ENCODE measurements at places on chromosomes 16 and 17.

DNA sequence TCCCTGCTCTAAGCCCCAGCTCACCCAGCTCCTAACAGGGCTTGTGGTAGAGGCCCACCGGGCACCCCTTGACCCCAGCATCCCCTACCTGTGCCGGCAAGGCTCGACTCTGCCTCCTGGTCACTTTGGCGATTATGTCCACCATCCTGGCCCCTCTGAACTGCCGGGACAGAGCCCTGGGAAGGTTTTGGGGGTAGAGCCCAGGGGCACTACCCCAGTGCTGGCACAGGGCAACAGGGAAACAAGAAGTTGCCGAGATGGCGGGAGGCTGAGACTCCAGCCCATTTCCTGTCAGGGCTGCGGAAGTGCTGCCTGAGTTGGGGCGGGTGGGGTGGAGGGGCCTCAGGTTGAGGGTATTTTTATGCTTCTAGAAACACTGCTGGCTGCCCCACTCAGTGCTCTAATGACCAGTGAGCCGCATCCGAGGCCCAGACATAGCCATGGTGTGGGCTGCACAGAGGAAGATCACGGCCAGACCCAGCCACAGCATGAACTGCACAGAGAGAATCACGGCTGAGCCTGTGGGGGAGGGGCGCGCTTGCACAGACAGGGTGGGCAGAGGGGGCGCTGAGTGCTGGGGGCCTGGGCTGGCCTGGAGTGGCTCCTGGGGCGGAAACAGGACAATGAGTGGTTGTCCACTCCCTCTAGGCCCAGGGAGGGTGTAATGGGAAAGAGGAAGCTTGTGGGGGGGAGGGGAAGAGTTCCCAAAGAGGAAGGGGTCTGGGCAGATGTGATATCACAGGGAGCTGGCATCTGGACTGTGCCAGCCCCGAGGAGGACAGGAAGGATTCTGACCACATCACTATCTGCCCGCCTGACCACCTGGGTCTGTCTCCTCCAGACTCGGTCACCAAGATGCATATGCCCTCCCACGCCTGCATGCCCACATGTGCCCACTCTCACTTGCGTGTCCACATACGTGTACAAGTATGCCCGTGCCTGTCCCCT is 22.3 kb downstream of the ARHGAP27 start:
- peak; percentile 41 for DNase-seq

DNA sequence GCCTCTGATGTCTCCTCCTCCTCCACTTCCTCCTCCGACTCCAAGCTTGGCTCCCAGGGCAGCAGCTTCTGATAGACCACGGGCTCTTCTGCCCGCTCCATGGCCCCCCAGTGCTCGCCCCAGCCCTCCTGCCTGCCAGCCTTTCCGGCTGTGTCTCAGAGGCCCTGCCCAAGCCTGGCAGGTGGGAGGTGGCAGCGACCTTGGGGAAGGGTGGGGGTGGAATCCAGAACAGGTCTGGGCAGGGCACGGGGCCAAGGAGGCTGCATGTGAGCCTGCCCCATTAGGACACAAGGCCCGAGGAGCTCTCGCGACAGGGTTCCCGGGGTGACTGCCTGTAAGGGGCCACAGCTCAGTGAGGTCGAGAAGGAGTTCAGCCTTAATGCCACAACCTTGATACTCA is at the start of gene GGT6:
TSS of gene GGT6 (minus strand) at position 157 of the 400 bp plus-strand sequence. CDS start at position 101, 56 bp downstream.
- no peak for DNase-seq

GRCh38 chr16:28258567-28258966 is 33.8 kb upstream of the SBK1 start:
- DNase-seq = no peak

GRCh38 chr16:907842-908241 is 62.9 kb downstream of the LMF1 start:
- DNase-seq = no peak

GRCh38 chr17:80512233-80512632 is 32.4 kb upstream of the RPTOR start:
- no peak for DNase-seq

- DNase-seq = no peak
Measured at GRCh38 chr16:68993885-68994284, 111.6 kb upstream of the HAS3 start.

DNA sequence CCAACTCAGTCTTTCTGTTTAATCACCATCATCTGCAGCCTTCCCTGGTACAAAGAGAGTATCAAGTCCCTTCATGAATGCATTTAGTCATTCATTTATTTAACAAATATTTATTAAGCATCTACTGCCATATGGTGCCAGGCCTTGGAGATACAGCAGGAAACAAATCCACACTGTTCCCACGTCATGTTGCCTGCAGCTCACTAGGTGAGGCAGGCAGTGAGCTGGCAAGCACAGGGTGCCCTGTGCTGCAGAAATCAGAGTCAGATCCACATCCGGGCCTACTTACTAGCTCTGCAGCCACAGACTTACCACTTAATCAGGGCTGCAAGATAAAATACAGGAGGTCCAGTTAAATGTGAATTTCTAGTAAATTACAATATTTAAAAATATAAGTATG is 38.5 kb upstream of the CES5A start:
- DNase-seq = no peak

DNA sequence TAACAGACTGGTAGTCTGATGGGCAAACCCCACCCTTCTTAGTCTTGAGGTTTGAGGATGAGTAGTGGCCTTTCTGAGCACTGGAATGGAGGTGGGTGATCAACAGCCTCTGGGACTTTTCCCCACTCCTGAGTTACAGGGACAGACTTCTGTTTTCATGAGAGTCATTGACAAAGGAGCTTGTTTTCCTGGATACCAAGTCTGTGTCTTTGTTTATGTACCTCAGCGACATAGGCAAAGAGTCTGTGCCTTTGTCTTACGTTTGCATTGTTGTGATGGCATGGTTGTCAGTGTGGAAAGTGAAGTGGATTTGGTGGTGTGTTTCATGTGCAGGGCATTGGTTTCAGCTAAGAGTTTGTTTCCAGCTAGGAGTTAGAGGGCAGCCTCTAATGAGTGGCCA is 17.5 kb downstream of the EPN2 start:
- no peak for DNase-seq

DNA sequence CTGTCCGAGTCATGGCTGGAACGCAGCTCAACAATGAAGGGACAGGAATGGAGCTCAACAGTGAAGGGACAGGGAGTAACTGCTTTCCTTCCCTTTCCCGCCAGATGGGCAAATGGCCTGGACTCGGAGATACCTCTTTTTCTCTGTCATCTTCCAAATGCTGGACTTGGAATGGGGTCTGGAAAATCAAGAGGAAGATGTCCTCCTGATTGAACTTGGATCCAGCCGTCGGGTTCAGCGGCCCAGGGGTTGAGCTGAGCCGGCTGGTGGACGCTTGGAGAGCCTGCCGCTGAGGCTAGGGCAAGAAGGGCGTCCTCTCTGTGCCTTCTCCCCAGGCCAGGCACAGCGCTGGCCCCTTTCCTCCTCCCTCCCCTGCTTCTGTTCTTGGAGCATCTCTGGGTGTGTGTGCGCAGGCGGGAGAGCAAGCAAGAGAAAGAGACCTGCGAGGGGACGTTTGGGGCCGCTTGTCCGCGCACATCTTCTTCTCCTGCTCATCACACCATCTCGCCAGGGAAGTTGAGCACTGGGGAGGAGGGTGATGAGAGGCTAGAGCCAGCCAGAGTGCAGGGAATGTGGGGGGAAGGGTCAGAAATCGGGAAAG is 6.6 kb downstream of the NEUROD2 start:
- DNase-seq = no peak

DNA sequence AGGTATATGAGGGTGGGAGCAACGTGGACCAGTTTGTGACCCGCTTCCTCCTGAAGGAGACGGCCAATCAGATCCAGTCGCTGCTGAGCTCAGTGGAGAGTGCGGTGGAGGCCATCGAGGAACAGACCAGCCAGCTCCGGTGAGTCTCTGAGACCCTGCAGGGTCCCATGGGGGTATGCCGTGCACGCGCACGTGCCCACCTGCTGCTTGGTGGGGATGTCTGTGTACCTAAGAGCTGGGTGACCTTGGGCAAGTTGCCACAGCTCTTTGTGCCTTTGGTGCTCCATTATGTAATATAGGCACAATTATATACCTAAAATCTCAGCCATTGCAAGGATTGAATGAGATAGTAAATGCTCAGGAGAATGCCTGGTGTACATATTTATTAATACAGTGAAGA is 22.4 kb downstream of the NECAB2 start:
- DNase-seq = no peak

- no peak for DNase-seq
Measured at GRCh38 chr17:83183145-83183948, 103.9 kb downstream of the METRNL start.

Data from stimulated activated CD8-positive, alpha-beta memory T cell treated with anti-CD3 and anti-CD28 coated beads, Interleukin-4, amount 100 ng/mL, for 24 hours (primary cell).